ENCODE measurements at places on chromosomes 16 and 17.

DNA sequence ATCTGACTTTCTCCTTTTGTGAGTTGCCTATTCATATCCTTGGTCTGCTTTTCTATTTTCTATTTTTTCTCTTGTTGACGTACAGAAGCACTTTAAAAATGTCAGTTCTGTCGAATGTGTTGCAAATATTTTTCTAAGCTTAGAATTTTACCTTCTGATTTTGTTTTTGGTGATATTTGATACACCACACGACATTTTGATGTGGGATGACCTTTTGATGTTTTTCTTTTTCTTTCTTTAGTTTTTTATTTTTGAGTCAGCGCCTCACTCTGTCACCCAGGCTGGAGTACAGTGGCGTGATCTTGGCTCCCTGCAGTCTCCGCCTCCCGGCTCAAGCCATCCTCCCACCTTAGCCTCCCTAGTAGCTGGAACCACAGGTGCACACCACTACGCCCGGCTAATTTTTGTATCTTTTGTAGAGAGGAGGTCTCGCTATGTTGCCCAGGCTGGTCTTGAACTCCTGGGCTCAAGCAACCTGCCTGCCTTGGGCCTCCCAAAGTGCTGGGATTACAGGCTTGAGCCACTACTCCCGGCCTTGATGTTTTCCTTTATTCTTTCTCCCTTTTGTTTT is 39.6 kb downstream of the WSB1 start:
- DNase-seq = no peak

GRCh38 chr16:84034516-84034915 is 8.1 kb downstream of the SLC38A8 start:
- DNase-seq = no peak

DNA sequence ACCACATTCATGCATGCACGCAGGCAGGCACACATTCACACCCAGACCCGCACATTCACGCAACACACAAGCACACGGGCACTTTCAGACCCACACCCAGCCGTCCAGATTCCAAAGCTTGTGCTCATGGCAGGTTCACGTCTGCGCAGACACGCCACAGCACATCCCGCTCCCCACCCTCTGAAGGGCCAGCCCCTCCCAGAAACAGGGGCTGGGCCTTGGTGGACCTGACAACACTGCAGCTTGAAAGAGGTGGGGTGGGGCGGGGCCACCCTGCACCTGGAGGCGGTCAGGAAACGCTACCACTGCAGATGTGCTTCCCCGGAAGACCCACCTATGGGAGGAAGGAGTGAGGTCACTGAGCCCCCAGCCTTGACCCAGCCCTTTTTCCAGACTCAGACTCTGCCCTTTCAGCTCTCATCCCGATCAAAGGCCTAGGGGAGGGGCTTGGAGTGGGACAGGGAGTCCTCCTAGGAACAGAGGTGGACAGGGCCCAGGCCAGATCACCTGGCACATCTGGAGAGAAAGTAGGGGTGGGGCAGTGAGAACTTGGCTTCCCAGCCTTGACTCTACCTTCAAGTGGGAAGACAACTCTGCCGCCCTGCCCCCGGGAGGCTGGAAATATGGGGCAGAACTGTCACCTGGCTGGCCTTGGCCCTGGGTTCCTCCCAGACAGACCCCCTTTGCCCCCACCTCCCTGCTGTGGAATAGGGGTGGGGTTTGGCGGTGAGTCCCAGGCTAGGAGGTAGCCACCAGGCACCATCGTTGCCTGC is 11.0 kb downstream of the P3H4 start:
- no peak for DNase-seq

DNA sequence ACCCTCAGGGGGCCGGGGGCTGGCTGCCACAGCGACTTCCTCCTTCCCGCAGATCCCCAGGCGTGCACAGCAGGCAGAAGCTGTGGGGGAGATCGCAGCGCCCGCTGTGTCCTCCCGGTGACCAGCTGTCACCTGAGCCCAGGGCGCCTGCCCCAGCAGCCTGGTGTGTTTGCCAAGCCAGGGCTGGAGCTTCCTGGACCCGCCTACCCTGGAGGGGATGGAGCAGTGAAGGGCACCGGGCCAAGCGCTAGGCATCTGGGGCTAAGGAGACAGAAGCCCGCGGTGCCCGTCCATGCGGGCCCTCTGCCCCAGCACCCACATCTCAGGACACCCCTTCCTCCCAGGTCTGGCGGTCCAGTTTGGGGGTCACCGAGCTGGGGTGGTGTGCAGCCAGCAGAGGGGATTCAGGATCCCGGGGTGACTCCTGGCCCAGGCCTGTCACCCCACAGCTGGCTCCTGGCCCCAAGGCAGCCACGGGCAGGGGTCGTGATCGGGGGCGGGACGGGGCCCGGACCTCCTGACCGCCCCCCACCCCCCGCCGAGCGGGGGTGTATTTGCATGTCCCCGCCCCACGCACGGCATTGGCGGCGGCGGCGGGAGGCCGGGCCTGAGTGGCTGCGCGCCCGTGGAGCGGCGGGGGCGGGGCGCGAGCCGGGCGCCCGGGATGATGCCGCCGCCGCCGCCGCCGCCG is at the start of gene RAB26:
Gene RAB26, plus strand, starts transcription at position 645 of the 691 bp plus-strand sequence. CDS start 159 bp downstream, outside the sequence.
- peak; percentile 57 for DNase-seq

- no peak for DNase-seq
Observed at GRCh38 chr16:17343028-17343427, 127.7 kb downstream of the XYLT1 start.
